ENCODE measurements at places on chromosomes 3 and 15.

DNA sequence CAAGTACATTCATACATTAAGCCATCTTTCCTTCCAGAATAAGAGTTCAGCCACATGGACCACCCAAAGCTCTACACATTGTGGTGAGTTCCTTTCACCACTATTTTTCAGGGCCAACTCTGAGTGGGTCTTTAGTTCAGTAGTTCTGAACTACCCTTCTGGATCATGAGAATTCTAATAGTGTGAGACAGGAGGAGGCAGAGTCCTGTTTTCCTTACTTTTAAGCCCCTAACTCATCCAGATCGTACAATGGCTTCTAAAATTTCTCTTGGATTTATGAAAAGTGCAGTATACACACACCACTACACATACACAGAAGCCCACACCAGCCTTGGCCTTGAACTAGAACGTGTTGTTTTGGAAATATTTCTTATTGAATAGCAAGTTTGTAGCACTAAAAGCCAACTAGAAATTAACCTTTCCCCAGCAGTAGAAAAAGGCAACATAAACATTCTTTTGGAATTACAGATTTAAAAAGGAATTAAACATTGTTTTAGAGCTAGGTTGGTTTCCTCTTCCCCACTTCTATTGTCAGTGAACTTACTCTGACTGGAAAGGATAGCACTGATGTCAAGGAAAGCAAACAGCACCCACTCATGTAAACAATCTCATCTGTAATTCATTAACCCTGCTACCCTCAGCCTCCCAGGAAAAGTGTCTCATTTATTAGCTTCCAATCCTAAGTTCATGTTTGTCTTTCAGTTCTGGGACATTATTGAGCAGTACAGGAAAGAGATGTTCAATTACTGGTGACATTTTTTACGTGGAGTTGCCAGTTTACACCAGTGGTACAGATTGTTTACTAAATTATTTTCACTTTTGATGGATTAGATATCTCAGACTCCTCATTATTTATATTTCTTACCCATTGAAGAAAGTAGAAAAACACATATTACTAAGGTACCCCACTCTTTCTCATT lies 95.7 kb upstream of the AGTR1 start:
- DNase-seq = no peak

DNA sequence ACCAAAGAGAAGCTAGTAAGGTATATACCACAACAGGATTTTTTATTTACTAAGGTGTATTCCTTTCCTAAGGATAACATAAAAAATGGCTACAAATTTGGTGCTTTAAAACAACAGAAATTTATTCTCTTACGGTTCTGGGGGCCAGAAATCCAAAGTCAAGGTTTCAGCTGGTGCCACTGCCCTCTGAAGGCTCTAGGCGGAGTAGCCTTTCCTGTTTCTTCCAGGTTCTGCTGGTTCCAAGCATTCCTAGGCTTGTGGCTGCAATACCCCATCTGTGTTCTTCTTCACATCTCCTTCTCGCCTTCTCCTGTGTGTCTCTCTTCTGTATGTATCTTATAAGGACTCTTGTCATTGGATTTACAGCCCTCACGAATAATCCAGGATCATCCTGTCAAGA lies 549.9 kb downstream of the GRM7 start:
- no peak for DNase-seq

DNA sequence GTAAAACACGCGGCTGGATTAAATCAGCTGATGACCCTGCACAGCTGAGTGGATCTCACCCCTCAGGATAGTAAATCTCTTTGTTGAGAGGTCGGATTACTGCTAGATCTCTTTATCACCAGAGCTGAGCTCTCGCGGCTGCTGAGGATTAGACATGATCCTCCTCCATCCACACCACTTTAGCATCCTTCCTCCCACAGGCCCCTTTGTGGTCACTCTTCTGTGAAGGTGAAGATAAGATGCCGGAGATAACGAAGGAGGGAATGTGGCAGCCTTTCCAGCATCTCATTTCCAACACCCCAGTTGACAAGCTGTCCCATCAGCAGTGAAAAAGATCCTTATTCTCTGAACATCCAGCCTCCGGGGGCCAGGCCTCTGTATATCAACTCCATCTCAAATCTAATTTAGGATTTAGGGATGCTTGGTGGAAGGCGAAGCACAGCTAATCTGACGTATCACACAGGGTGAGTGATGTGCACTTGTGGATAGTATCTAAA lies 47.5 kb upstream of the SELENOK start:
- no peak for DNase-seq

DNA sequence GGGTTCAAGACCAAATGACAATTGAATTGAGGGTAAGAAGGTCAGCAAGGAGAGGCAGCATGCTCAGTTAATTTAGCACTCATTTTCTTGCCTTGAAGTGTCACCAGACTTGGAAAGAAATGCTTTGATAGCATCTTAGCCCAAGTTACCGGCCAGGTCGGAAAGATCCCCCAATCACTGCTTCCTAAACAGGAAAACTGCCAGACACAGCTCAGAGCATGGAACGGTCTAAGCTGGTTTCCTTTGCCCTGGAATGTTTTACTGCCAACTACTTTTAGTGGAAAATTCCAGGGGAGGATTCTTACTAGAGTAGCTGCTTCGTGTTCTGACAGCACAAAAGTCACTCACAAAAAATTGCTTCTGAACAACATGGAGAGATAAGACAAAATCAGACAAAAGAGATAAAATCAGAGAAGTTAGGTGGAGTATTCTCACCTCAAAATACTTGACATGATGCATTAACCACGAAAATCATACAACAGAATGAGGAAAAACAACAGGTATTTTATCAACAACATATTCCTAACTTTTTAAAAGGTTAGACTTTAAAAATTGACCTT lies 65.5 kb downstream of the CCR4 start:
- DNase-seq = no peak

GRCh38 chr15:30974112-30974511 lies 17.3 kb downstream of the MTMR10 start:
- no peak for DNase-seq

- no peak for DNase-seq
Observed at GRCh38 chr3:30752970-30753369, 141.5 kb downstream of the GADL1 start.

GRCh38 chr3:106049821-106050220 lies 181.0 kb upstream of the CBLB start:
- no peak for DNase-seq

GRCh38 chr3:135917927-135918597 lies 47.5 kb upstream of the PPP2R3A start:
- no peak for DNase-seq

GRCh38 chr3:153273217-153273616 lies 111.2 kb downstream of the RAP2B start:
- no peak for DNase-seq

DNA sequence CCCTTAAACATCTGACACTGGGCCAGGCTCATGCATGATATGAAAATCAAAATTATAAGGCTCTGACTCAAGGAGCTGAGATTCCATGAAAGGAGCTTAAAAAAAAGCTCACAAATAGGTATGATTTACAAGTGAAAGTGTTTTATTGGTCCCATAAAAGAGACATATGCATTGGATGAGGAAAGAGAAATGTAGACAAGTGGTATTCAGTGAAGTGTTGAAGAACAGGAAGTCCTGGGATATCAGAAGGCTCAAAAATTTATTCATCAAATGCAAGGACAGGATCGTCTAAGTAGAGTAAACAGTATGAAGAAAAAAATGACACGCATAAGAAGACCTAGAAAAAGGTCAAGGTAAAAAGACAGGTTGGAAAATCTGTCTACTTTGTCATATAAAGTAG lies 188.9 kb downstream of the CBLB start:
- DNase-seq = no peak

GRCh38 chr3:3074551-3075257 lies 35.5 kb downstream of the IL5RA start:
- no peak for DNase-seq

GRCh38 chr3:101548527-101549105 lies 13.1 kb upstream of the TRMT10C start:
- no peak for DNase-seq

DNA sequence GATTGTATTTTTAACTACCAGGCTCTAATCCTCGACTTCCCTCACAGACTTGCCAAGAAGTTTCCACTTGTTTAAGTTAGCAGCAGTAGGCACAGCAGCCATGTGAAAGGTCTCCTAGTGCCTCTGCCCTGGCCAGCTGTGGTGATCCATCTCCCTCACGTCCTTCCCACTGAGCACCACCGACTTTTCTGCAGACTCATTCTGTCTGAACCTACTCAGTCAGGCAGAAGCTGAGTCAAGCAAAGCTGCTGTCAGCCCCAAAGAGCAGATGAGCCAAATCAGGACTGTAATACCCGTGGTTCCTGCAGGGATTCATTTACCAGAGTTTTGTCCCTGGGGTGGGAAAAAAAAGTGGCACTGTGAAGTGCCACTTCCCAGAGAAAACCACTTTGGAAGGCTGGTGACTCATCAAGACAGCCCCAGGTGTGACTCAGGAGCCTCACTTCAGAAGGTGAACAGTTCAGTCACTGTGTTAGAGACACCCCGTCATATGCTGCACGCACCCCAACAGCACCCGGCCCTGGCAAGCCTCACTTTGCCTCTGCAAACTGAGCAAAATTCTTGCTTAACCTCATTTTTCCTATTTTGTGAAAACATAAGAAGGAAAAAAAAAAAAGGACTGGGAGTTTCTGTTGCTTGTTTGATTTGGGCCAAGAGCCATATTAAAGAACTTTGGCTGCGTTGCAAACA lies 76.0 kb downstream of the WWTR1 start:
- peak; percentile 27 for DNase-seq

GRCh38 chr15:89665449-89666181 lies 10.3 kb upstream of the KIF7 start:
- DNase-seq = no peak

DNA sequence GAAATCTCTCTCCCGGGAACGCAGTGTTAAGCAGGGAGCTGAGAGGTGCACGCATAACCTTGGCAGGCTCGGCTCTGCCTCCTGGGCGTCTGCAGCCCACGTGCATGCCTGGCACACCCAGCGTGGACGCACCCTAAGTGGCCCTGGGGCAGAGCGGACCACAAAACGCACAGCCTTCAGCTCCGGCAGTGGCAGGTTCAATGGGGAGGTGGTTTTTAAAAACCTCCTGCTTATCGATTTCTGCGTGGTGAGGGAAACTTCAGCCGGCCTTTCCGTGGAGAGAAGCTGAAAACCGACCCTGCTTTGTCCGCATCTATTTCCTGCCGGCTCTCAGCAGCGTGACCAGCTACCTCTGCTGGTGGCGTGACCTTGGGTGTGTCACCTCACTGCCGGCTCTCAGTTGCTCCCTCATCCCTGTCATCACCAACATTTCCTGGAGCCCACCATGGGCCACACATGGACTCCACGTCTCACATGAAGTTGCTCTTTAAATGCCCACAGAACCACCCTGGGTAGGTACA lies 134.8 kb upstream of the MEF2A start:
- DNase-seq = no peak

- DNase-seq = no peak
Observed at GRCh38 chr3:160090653-160091052, 102.0 kb downstream of the IL12A start.

DNA sequence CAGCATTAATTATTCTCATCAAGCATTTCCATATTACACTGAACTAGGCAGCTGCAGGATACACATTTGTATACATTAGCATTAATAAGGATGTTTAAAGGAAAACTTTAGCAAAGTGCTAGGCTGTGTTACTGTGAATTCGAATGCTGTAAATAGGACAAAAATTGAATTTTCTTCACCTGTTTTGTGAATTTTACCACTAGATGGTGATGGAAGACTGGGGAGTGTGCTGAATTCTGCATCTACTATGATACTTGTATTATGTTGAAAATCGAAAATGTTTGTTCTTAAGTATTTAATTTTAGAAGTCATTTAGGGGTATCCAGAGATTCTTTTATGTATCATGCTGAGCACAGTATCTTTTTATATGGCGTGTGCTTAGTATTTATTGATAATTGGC lies 12.3 kb upstream of the P2RY14 start:
- DNase-seq = no peak

DNA sequence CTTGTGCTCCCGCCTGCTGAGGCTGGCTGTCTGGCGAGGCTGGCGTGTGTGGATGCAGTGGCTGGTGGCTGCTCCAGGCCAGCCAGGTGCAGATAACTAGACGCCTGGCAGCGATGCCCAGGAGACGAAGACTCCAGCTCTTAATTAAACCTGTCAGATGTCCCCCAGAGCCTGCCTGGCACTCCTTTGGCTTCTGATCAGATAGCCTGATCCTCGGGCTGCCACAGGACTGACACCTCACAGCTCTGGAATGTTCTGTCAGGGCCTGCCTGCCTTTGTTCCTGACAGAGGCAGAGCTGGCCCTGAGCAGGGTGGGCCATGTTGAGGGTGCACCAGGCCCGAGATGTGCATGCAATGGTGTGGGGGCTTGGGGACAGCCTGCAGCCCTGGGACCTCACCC lies 36.5 kb downstream of the PLXNA1 start:
- no peak for DNase-seq

- no peak for DNase-seq
Observed at GRCh38 chr3:146972726-146973125, 367.6 kb upstream of the PLSCR5 start.

GRCh38 chr3:126136428-126137220 lies 43.8 kb downstream of the ALDH1L1 start:
- no peak for DNase-seq

- DNase-seq = no peak
Observed at GRCh38 chr3:182117583-182117982, 405.9 kb downstream of the SOX2 start.

GRCh38 chr3:60755094-60755493 lies 496.2 kb downstream of the FHIT start:
- DNase-seq = no peak

Measured in K562 (cell line).